Mesenchymal stem cell (in vitro differentiated cells and primary cell): ENCODE measurements at places on chromosomes 1 and 21.
A peak's percentile ranks its signal among the peaks of the same experiment; 100 is the strongest.

- no peak for DNase-seq
Observed at GRCh38 chr1:10917513-10918454, 94.7 kb upstream of the TARDBP start.

GRCh38 chr1:181204530-181204929 is 116.0 kb downstream of the IER5 start:
- DNase-seq, result no peak

DNA sequence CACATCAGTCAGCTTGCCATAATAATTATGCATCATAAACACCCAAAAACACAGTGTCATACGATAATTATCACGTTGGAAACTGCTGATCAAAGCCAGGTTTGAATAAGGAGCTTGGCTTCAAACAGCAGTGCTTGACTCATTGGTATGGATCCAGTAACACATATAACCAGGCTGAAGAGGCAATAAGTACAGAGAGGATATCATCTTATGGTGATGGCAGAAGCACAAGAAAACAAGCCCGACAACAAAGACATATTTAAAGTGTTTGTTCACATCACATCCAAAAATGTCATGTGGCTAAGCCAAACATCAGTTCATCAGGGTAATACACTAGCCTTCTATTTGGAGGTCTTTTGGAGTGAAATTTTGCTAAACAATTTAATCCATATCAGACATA is 389.7 kb downstream of the NCAM2 start:
- DNase-seq, result no peak

DNA sequence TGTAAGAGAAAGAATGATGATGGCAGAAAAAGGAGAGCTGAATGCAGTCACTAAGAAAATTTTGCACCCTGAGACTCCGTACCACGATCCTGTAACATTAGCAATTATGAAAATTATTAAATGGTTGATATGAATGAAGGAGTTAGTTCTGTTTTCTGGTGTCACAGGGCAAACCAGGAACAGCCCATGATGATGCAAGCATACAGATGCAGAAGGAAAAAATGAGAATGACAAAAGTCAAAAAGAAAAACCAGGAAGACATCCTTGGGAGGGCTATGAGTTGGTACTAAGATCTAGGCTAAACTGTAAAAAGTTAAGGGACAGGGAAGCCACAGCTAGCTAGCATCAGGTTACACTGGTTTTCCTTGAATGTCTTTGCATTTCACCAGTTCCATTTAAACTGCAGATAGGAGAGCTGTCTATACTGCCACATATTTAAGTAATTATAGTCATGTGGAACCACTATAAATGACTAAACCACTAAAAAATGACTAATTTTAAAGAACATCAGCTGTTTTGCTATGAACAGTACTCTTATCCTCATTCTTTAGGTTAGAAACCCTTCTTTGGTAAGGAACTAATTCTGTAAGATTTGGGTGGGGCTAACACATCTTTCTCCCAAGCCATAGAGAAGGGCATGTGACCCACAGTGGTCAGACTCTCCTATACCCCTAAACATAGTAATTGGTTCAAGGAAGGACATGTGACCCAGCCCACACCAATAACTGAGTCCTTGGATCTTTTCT is 11.4 kb downstream of the DOCK7 start:
- peak; percentile 19 for DNase-seq

GRCh38 chr1:168772428-168773060 is 43.5 kb upstream of the DPT start:
- peak; percentile 18 for DNase-seq
